Neural progenitor cell (in vitro differentiated cells): ENCODE measurements at places on chromosomes 2 and 18. TPM values are rescaled to one million over a fixed set of nuclear protein-coding genes. Genes with fewer than 3 reads are reported as not detected.
A peak's percentile ranks its signal among the peaks of the same experiment; 100 is the strongest.

DNA sequence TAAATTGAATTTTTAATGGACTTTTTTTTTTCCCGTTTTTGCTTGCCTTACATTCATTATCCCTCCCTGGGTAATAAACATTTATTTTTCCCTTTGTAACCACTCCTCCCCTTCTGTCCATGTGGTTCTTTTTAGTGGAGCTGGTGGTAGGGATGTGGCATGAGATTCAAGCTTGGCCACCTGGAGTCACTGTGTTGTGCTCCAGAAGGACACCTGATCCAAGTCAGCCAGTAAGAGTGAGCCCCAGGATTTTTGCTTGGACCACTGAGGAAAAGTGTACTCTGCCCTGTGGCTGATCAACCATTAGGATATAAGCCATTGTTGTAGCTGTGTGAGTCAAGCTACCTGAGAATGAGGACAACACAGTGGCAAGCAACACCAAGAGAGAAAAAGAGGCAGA is 11.1 kb upstream of the ACTR3 start:
- DNase-seq: no peak

The CCL20 gene
- not detected in 2 replicates for total RNA-seq

The INPP5D gene
- total RNA-seq: 2.9 and 4.2 TPM in 2 replicates

- DNase-seq: no peak
Observed at GRCh38 chr18:36629138-36629530, 199.7 kb downstream of the TPGS2 start.

GRCh38 chr2:113890253-113891235 is 655 bp downstream of the ACTR3 start:
- DNase-seq: peak; percentile 80

GRCh38 chr2:165428926-165429325 is 40.6 kb upstream of the CSRNP3 start:
- no peak for DNase-seq

GRCh38 chr2:144097440-144098225 is 422.3 kb downstream of the ZEB2 start:
- DNase-seq: peak; percentile 7

- DNase-seq: no peak
Observed at GRCh38 chr2:101521487-101521886, 46.6 kb upstream of the RFX8 start.

The GPR45 gene
- not detected in 2 replicates for total RNA-seq

DNA sequence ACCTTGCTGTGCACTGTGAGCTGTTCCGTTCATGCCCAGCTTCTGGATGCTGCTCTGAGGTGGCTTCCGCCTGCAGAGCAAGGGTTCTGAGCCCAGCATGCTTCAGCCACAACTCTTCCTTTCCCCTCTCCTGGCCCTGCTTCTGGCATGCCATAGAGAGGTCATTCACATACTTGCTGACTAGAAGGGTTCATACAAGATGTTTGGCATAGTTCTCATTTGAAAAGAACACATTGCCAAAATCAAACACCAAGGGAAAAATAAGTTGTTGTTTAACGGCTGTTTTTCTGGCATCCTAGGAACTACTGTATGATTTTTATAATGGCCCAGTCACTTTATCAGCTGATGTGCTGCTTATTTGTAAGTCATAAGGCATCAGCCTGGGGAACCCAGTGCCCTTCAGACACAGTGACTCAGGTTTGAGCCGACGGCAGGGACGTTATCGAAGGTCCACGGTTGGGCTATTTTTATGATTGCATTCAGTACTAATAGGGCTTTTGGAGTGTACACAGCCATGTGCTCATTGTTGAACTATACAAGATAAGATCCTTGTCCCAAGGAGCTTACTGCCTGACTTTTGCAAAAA is 53.9 kb upstream of the CTAGE1 start:
- DNase-seq: no peak

GRCh38 chr2:39660612-39661236 is 5.0 kb upstream of the TMEM178A start:
- no peak for DNase-seq

GRCh38 chr2:233358947-233359346 is 4.7 kb downstream of the DGKD start:
- no peak for DNase-seq

DNA sequence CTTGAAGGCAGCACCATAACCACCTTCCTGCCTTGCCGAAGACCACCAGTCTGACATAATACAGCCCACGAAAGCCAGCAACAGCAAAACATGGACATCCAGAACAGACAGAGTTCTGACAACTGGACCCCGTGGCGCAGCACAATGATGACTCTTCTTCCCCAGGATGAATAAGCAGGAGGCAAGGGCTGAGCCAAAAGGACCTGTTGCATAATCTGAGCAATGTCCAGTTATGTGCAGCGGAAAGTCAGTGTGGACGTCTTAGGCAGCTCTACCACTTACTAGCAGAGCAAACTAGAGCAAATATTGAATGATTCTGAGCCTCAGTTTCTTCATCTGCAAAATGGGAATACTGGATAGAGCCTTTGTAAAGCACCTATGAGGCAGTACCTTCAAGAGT is 225.1 kb downstream of the ZBTB7C start:
- no peak for DNase-seq

The TXNDC2 gene
- total RNA-seq: not detected in 2 replicates

DNA sequence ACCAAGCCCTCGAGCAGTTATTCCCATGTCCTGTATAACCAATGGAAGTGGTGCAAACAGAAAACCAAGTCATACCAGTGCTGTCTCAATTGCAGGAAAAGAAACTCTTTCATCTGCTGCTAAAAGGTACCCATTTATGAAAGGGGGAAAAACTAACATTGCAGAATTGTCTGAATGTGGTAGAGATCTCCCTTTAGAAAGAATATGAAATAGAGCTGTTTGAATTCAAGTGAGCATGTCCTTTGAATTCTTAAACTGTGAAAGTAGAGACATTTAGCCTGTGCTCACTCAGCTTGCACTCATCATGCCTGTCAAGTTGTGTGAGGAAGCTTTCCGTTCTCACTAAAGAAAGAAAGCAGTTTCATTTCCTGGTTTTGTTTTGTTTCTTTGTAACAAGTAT is 87.4 kb downstream of the EML4 start:
- no peak for DNase-seq

DNA sequence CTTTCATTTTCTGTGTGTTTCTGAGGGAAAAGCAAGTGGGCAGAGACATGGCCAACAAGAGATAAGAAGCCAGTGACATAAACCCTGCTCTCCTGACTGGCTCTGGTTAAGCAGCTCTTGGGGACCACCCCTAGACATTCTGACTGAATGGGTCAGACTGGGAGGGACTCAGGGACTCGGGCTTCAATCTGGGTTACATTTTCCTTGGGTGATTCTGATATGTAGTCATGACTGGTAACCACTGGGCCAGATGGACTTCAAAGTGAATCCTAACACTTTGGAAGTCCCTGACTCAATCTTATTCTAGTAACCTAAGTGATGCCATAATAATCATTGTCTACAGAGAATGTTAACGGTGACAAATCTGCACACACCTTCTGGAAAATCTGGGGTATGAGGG is 397.8 kb downstream of the NBAS start:
- DNase-seq: no peak

The DPYSL5 gene
- total RNA-seq: 46.3 and 93.5 TPM in 2 replicates

The THSD7B gene
- total RNA-seq: 1.2 and 2.2 TPM in 2 replicates

DNA sequence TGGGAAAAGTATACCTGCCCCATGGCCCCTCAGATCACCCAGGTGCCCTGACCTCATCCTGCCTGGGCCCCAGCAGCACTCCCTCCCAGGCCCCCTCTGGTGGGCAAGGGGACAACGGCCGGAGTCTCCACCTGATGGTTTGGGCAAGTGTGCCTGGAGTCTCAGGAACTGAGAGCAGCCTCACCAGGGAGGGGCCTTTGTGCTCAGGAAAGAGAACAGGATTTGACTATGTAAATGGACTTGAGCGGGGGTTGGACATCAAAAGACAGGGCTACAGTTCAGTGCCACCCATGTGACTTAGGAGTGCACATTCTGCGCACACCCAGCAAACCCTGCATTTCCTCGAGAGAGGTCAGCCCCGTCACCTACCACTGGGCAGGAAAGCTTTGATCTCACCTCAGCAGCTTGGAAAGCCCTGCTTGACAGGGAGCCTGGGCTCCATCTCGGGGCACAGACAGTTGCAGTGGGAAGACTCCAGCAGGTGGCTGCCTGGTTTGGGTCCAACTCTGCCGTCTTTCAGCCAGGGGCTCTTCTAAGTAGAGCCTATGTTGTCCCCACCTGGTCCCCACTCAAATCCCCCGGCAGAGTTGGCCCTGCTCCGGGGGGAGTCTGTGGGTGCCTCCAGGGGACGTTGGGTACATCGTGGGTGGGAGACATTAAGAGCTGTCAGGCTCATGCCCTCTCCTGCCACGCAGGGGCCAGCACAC is 3.3 kb downstream of the INPP5D start:
- DNase-seq: peak; percentile 31

The SERPINB7 gene
- total RNA-seq: not detected in 2 replicates

The HJURP gene
- total RNA-seq: 101 and 109 TPM in 2 replicates

The VWC2L gene
- not detected in 2 replicates for total RNA-seq

DNA sequence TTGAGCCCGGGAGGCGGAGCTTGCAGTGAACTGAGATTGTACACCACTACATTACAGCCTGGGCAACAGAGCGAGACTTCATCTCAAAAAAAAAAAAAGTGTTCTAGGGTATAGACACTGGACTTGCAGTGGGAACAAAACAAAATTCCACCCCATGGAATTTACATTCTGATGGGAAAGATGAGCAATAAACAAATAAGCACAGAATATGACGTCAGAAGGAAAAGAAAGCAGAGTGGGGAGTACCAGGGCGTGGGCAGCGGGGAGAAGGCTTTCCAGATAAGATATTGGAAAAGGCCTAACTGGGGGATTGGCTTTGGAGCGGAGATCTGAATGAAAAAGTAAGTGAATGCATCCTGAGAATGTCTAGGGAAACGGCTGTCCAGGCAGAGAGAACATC is 17.6 kb downstream of the NPPC start:
- DNase-seq: no peak

The SP140L gene
- total RNA-seq: 2.0 and 2.1 TPM in 2 replicates

The TRABD2A gene
- 1.7 and 2.0 TPM in 2 replicates for total RNA-seq

GRCh38 chr2:206218796-206219499 is 55.5 kb upstream of the ZDBF2 start:
- DNase-seq: no peak

DNA sequence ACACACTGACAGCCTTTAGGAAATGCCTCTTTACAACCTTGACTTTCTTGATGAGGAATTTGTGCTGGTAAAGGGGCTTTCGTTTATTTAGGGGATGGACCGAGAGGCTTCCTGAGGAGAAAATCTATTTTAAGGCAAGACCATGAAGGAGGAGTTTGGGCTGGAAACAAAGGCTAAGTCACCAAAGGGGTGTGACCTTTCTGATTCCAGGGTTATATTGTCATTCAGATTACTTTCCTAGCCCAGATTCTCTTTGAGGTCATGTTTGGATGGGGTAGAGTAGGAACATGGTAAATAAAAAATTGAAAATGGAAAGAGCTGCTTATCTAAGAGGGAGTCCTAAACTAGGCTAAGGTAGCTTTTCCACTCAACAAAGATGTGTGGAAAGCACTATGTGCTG is 77.1 kb upstream of the UGP2 start:
- DNase-seq: no peak

GRCh38 chr2:69615078-69615625 is 28.4 kb downstream of the AAK1 start:
- DNase-seq: no peak

- no peak for DNase-seq
Observed at GRCh38 chr2:232026910-232027309, 65.4 kb downstream of the DIS3L2 start.

The LYPD6 gene
- 4.1 and 4.4 TPM in 2 replicates for total RNA-seq

DNA sequence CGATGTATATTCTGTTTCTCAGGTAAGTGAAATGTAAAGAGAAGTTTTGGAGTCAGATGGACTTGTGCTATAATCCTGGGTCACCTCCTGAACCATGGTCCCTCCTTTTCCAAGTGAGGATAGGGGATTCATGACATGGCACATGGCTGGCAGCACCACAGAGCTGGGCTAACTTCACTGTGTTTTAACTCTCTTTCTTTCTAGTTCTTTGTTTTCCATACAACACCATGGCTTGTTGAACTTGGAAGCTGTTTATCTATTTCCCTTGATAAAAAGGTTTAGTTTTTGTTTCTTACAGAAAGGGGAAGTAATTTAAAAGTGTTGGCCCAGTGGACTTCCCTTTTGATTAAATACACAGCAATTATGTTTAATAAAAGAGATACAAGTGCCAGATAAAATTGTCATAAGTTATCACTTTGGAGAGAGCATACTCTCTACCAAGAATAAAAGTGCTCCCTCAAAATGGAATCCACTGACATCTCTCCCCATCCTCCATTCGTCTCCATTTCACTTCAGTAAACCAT is 90.4 kb downstream of the PLCL1 start:
- no peak for DNase-seq

The SCYGR4 gene
- not detected in 2 replicates for total RNA-seq

The ACKR3 gene
- total RNA-seq: 0.71 and 1.6 TPM in 2 replicates

The TCF23 gene
- 0.03 TPM in 1 of 2 replicates, not detected in the other for total RNA-seq

The CWC22 gene
- 43.6 and 60.2 TPM in 2 replicates for total RNA-seq
